T-helper 1 cell (primary cell): ENCODE measurements at places on chromosomes 4 and X.

DNA sequence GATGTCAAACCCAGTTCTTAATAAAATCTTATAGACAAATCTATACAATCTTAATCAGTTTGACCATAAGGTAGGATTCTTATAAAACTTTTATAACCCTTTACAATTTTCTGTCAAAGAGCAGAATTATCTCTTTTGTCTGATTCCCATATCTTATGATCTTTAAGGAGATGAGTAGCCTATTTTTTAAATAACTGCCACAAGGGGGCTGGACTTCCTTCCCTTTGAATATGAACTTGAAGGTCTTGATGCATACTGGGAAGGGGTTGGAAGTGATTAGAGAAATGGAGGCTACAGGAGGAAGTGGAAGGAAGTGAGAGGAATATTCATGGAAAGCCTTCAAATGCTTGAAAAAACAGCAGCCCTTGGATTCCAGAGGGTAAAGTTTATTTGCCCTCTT is 111.1 kb downstream of the APOOL start:
- DNase-seq = no peak

DNA sequence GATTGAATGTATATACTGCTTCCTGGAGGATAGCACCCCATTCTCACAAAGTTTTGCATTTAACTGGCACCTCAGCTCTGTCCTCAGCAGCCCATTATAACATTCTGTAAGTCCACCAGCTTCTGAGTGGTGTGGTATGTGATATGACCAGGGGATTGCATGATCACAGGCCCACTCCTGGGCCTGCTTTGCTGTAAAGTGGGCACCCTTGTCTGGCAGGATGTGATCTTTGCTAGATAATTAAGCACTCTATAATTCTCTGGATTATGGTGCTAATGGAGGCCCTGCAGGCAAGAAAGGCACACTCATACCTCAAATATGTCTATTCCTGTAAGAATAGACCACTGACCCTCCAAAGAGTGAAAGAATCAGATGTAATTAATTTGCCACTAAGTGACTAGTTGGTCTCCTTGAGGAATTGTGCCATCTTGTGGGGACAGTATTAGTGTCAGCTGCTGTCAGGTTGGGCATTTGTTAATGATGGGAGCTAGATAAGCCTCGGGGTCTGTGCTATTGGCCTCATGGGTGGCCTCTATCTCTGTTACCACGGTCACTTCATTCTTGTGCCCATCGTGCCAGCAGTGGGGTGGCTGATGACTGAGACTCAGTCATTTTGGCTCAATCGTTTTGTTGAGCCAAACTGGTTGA is 2.2 kb upstream of the CFI start:
- DNase-seq = peak; percentile 33

DNA sequence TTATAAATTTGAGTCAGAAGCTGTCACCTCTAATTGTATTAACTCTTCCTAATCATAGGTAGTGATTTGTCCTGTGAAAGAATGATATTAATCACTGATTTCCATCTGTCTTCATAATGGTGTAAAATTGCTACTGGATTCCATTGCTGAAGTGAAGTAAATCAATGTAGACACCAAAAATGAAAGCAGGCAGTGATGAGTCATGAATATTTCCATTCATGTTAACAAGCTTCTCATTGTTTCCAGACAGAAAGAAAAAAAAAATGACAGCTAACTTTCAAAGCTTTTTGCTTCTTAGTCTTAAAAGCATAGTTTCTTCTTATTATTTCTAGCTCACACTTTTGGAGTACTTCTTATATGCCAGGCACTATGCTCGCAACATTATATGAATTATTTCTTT is 21.5 kb downstream of the FAM114A1 start:
- no peak for DNase-seq

GRCh38 chrX:52608961-52609360 is 45.7 kb downstream of the SSX7 start:
- DNase-seq = no peak

DNA sequence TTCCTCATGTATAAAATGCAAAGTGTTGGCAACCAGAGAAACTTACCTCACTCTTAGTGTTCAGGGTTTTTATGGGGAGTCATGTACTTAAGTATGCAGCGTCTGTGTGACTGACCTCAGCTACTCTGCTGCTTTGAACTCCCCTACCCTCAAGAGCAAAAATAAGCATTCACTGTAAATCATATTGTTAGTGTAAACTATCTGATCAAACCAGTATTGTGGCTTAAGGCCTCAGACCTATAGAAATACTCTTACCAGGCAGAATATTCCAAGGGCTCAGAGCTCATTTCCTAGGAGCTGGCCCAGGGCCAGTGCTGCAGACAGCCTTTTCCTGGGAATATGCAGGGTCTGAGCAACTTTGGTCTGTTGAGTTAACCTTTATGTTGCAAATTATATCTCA is 453.1 kb downstream of the CCSER1 start:
- DNase-seq = no peak

- DNase-seq = no peak
Measured at GRCh38 chrX:97401586-97402136, 518.0 kb downstream of the RPA4 start.

- DNase-seq = no peak
Measured at GRCh38 chr4:87500092-87500462, 29.1 kb downstream of the SPARCL1 start.

- DNase-seq = no peak
Measured at GRCh38 chr4:47471591-47471990, 8.1 kb upstream of the COMMD8 start.

DNA sequence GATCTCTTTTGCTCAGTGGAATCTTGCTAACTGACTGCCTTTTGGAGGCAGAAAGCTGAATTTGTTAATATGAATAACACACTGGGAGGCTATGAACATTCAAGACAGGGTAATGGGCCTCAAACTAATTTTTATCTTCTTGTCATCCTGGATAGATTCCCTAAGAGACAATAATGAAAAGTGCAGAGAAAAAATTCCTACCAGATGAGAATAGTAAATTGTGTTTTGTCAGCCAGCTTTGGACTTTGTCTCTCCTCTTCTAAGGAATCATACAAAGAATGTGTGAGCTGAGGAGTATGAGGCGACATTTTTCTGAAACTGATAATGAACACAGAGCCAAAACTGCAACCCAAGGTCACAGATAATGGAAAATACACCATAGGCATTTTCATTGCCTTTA is 649.3 kb downstream of the IQCM start:
- no peak for DNase-seq

DNA sequence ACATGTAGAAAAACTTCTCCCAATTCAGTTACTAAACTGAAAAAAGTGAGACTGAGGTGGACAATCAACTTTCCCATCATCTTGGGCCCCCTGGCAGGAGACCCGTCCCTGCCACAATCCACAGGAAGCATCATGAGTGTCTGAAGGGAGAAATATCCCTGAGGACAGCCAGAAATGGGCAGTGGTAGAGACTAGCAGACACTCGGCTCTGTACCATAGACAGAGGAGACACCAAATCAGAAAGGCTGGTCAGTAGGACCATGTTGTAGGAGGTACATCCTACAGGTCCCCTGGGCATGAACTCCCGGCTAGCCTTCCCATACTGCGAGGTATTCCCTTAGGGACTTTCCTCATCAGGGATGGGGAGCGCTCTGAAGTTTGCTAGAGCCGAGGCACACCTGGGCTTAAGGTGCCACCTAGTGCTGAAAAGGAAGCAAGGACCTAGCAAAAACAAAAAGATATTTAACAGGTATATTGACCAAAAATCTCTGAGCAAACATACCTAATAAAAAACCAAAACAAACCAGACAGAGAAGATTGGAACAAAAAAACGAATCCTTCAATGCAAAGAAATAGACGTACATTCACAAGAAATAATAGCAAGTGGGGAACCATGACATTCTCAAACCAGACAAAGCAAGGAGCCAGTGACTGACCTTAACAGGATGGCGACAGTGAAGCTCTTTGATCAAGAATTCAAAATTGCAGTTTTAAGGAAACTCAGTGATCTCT is 55.6 kb downstream of the HAUS3 start:
- DNase-seq = no peak

- no peak for DNase-seq
Measured at GRCh38 chrX:94058728-94059382, 384.8 kb downstream of the FAM133A start.

DNA sequence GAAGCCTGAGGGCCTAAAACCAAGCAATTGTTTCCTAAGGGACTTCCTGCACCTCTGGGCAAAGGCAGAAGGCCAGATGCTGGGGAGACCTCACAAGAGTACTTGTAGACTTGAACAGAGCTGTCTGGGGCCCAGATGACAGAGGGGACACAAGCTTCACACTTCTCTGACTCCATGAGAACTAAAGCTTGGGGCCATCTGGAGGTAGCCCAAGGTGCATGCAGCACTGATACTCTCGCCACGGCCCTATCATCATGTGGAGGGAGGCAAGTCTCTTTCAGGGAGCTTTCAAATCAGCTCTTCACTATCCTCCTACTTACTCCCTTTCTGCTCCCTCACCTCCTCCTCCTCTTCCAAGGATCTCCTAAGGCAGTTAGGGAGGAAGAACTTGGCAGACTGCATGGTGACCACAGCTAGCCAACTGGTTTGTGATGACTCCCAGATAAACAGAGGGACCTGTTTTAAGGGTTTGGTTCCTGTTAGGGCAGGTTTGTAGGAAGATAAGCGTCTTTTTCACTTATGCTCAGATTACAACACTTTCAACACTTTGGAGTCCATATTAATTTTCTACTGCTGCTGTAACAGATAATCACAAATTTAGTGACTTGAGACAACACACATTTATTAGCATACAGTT is 23.8 kb downstream of the MSL3 start:
- DNase-seq = no peak

GRCh38 chr4:116529129-116529528 is 556.2 kb downstream of the TRAM1L1 start:
- no peak for DNase-seq

- no peak for DNase-seq
Measured at GRCh38 chr4:128716338-128716737, 93.2 kb upstream of the JADE1 start.

- no peak for DNase-seq
Measured at GRCh38 chr4:185093603-185094002, 49.5 kb upstream of the SLC25A4 start.

DNA sequence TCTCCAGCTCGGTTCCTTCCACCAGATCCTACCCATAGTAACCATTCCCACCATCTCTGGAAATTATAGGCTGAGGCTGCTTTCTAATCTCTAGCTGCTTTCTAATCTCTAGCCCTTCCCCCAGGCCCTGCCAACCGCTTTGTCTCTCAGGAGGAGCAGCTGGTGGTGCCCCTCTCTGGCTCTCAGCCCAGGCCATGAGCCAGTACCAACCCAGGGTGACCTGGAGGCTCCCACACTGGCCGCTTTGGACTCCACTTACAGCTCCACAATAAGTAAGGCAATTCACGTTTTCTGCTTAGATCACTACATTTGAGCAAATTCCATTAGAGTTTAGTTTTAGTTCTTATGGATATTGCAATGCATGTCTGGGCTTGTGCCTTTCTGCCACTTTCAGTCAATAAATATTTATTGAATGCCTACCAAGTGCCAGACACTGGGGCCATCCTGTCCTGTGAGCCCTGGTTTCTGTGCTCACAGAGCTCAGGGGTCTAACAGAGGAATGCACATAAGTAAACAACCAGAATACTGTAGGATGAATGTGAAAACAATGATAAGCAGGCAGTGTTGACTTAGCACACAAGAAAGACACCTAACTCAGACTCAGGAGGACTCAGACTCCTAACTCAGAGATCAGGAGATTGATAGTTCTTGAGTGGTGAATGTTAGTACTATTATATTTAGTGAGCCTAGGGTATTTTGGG is 38.9 kb downstream of the SMC1A start:
- DNase-seq = no peak

- DNase-seq = no peak
Measured at GRCh38 chrX:12210971-12211370, 72.7 kb downstream of the FRMPD4 start.

DNA sequence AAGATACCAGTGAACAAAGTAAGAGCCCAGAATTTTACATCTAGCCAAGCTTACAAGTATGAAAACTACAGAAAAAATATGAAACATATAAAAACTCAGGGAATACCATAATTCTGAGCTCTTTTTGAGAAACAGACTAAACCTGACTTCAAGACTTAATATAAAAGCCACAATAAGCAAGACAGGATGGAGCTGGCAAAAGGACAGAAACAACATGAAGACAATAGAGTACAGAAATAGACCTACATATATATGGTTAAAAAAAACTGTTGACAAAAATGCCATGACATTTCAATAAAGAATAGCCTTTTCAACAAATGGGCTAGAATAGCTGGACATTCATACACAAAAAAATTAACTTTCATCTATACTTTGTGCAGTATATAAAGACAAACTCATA is 49.4 kb downstream of the UBA6 start:
- DNase-seq = no peak

- DNase-seq = no peak
Measured at GRCh38 chrX:48974574-48974973, 2.9 kb upstream of the KCND1 start.

DNA sequence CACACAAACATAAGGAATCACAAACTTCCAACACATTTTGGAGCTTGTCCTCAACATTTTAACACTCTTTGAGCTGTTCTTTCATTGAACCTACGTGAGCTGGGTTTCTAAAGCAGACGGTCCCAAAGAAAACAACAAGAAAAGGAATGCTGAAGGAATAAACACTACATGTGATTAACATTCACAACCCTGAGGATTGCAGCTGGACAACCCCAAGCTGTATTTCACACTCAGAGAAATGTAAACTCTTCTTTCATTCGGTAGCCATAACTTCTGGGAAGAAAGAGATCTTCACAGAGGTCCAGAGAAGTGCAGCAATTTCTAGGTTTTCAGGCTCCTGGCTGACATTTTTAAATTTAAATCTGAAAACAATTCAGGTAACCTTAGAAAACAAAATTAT is 130.2 kb downstream of the CFAP299 start:
- DNase-seq = no peak

- peak; percentile 45 for DNase-seq
Measured at GRCh38 chrX:134548257-134549201, 88.6 kb downstream of the HPRT1 start.

GRCh38 chr4:101599620-101600019 is 190.9 kb upstream of the BANK1 start:
- no peak for DNase-seq

DNA sequence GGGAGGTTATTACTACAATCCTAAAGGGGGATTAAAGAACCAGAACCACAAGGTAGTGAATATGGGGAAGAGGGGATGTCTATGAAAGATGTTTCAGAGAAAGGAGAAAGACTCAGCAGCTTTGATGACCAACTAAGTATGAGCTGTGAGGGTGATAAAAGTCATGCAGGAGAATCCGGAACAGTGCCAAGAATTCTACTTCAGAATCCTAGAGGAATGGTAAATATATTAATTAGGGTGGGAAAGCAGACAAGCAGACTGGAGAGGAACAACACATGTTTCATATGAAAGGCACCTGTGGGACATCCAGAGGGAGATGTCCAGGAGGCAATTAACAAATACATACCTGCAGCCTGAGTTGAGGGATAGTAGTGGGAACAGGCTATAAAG is 642.2 kb upstream of the DIPK2B start:
- DNase-seq = no peak

DNA sequence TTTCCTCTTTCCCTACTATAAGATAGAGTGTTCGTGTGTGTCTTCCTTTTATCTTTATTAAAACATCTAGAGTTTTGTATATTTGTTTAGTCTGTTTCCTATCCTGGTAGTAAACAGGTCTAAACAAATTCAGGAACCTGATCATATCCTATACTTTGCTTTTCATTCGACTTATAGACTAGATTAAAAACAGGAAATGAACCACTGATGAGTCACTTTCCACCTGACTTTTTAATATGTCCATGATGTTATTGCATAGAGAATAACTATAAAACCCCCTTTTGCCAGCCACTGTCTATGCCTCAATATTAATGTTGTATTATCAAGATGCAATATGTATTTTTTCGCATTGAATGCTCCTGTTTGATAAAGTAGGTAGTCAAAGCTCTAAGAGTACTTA is 1794.0 kb downstream of the STIM2 start:
- no peak for DNase-seq
